ENCODE measurements at places on chromosomes 16 and 17.
A peak's percentile ranks its signal among the peaks of the same experiment; 100 is the strongest.

DNA sequence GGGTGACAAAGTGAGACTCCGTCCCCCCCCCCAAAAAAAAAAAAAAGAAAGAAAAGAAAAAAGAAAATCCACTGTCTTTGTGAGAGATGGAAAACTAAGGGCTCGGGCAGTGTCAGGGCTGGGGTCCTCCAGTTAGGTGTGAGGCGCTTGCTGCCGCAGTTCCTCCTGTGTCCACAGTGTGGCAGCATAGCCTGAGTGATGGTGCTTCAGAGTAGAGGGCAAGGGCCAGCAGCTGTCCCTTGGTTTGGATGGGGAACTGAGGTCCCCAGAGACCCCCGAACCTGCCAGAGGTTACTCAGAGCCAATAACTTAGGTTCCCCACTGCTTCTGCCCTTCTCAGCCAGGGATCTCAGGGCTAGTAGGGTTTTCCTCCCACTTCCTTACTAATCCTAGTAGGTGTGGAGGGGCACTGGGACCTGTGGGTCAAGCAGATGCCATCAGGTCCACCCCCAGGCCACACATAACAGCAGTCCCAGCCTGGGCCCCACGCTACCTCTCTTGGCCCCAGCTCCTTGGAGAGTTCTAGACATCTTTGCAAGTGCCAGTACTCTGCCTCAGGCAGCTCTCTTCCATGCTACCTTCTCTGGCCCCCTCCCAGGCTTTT is 7.9 kb upstream of the LLGL1 start:
- DNase-seq, result peak; percentile 39

DNA sequence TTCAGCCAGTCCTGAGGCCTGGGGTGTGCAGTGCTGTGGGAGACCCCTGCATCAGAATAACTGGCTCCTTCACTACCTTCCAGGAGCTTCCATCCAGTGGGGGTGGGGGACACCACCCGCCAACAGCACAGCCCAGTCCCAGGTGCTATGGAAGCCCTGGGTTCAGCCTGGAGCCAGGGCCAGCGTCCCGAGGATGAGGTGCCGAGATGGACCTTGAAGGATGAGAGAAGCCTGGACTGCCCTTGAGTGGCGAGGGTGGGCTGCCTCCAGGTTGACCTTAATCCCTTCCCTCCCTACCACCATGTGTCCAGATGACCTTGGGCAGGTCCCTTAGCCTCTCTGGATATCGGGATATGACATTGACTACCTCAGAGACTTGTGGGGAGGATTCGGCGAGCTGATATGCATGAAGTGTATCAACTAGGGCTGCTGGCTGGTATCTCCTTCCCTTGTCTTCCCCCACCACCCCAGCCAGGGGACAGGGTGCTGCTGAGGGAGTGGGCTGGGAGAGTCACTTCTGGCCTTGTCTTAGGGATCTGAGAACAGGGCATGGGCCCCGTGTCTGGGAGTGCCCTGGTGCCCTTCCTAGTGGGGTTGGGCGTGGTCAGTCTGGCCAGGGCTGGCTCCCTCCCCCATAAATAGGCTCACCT is 14.2 kb upstream of the LASP1NB start:
- DNase-seq, result no peak

GRCh38 chr17:41667280-41668041 is 21.2 kb upstream of the EIF1 start:
- no peak for DNase-seq

DNA sequence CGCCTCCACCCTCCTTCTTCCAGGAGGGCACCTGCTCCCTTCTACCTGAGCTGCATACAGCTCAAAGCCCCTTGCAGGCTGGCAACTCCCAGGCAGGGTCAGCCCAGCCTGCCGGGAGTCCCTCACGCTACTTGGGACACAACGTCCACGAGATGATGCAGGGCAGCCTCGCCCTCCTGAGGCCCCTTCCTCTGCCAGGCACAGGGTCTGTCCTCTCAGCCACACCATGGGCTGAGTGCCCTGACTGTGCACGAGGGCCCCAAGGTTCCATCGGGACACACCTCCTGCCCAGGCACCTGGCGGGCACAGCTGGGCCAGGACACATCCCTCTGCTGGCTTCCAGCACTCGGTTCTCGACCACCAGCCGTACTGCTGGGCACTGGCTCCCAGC is 30.9 kb upstream of the ZC3H18 start:
- no peak for DNase-seq

- DNase-seq, result peak; percentile 90
Observed at GRCh38 chr17:73720187-73720834, 76.1 kb upstream of the SDK2 start.

- peak; percentile 69 for DNase-seq
Observed at GRCh38 chr16:85718682-85719081, 29.9 kb upstream of the GINS2 start.

- no peak for DNase-seq
Observed at GRCh38 chr17:64209983-64210382, 53.1 kb downstream of the TEX2 start.

GRCh38 chr17:21381076-21381706 is 5.0 kb downstream of the KCNJ12 start:
- DNase-seq, result peak; percentile 74

DNA sequence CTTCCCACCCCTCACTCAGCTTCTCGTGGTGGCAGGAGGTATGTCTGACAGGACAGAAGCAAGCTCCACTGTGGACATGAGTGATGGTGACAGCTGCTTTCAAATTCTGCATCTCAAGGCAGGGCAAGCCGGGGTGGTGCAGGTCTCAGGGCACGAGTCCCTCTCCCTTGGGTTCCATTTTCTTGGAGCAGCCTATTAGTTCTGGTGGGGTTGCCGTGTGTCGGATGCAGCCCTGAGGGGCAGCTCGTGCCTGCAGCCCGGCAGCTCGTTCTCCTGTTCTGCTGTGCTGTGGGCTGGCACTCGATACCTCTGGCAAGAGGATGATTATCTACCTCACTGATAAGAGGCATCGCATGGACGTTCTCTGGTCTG is 16.5 kb upstream of the CLEC18C start:
- no peak for DNase-seq

DNA sequence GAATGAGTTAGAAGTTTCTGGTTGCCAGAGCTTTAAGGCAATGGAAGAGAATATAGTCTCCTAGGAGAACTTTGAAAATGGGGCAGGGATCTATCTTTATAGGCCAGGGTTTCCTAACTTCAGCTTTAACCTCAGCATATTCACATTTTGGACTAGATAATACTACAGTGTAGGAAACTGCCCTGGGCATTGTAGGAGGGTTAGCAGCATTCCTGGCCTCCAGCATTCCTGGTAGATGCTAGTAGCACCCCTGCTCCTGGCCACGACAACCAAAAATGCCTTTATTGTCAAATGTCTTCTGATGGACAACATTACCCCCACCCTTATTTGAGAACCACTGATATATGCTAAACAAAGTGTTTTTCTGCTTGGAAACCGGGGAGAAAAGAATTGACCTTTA is 27.8 kb upstream of the MYO18A start:
- DNase-seq, result no peak

- no peak for DNase-seq
Observed at GRCh38 chr17:40347319-40348135, 17.0 kb downstream of the GJD3 start.

- DNase-seq, result no peak
Observed at GRCh38 chr16:27792486-27793248, 242.7 kb downstream of the KATNIP start.

GRCh38 chr16:1057252-1057932 is 15.2 kb upstream of the SSTR5 start:
- no peak for DNase-seq

- no peak for DNase-seq
Observed at GRCh38 chr17:3772764-3773163, 28.2 kb downstream of the ITGAE start.

DNA sequence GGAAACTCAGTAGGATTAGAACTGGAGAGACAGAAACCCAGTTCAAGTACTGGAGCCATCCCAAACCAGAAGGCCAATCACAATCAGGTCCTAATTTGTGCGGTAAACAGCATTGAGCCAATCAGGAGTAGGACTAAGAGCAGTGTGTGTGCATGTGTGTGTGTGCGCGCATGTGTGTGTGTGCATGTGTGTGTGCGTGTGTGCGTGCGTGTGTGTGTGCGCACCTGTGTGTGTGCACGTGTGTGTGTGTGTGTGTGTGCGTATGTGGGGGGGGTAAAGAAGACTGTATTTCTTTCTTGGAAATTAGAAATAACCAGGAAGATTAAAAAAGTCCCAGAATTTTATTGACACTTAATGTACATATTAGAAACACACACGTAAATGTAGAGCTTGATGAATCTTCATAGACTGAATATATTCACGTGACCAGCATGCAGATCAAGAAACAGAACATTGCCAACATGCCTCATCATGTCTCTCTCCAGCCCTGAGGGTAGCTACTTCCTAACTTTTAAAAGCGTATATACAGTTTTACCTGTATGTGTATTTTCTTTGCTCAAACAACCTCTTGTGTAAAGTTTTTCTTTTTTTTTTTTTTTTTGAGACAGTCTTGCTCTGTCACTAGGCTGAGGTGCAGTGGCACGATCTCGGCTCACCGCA is 919 bp upstream of the DHRS7C start:
- no peak for DNase-seq

DNA sequence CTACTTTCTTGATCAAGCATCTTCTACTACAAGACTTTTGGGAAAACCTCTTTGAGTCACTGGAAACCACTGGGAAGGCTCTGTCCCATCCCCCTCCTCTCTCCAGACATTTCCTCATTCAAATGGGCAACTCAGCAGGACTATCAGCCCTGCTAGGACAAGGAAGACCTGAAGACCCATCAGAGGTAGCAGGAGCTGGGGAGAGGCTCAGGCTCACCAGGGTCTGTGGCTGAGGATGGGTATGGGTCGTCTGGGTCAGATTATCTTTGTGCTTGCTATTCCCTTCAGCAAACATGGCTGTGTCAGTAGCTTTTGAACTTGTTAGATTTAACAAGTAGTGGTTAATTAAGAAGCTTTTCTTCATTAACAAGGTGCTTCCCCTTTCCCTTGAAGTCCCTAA is 15.0 kb upstream of the NF1 start:
- no peak for DNase-seq

GRCh38 chr17:20244671-20245070 is 222.7 kb downstream of the LGALS9B start:
- no peak for DNase-seq

GRCh38 chr17:42937712-42938596 is 26.3 kb downstream of the AARSD1 start:
- peak; percentile 61 for DNase-seq

DNA sequence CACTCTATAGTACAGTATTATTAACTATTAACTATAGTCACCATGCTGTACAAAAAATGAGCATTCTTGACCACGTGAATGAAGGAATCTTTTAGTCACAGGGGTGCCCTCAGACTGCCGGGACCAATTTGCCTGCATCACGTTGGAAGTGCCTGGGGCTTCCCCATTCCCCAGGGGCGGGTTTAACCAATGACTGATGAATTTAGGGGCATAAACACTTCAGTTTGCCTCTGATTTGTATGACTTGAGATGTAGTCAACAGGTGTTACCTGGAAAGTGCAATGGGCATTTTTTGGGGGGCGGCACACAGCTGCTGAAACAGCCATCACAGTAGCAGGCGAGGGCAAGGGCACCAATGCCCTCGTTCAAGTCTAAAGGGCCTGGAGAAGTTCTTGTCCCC is 8.7 kb upstream of the PYY start:
- DNase-seq, result no peak

- DNase-seq, result no peak
Observed at GRCh38 chr16:88365244-88365865, 17.4 kb upstream of the ZNF469 start.

DNA sequence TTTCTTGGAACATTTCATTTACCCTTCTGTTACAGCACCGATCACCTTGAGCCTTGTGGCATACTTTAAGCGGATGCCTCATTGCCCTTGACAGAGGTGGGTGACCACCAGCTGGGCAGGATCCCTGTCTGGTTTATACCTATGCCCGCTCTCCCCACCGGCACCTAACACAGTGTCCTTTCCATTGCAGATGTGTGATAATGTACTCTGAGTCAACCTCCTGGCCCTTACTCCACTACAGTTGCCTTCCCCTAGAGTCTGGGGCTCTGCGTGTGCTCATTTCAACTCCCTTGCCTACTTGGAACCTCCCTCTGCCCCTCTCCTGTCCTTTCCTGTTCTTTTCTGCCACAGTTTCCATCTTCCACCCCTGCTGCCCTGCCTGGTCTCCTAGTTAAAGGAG is 60.2 kb upstream of the MED13 start:
- DNase-seq, result no peak

GRCh38 chr17:83108709-83109108 is 29.3 kb downstream of the METRNL start:
- no peak for DNase-seq

DNA sequence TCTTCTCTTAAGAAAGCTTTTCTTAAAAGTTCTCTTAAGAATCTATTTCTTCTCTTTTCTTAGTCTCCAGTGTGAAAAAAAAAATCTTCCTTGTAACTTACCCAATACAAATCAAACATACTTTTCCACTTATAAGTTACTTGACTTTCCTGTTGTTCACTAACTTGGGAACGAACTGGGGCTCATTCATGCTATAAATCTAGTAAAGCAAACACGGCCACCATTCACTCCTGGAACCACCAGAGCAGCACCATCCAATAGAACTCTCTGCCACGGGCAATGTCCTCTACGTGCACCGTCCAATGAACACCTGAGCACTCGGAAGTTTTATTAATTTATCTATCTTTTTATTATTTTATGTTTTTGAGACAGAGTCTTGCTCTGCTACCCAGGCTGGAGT is 20.8 kb downstream of the SRP68 start:
- DNase-seq, result no peak

GRCh38 chr17:82984751-82985427 is 94.5 kb upstream of the METRNL start:
- no peak for DNase-seq

- no peak for DNase-seq
Observed at GRCh38 chr17:17028059-17028877, 14.0 kb upstream of the MPRIP start.

- DNase-seq, result no peak
Observed at GRCh38 chr17:65892912-65893377, 299.0 kb downstream of the CEP112 start.

- DNase-seq, result no peak
Observed at GRCh38 chr16:10196999-10197398, 14.8 kb upstream of the GRIN2A start.

DNA sequence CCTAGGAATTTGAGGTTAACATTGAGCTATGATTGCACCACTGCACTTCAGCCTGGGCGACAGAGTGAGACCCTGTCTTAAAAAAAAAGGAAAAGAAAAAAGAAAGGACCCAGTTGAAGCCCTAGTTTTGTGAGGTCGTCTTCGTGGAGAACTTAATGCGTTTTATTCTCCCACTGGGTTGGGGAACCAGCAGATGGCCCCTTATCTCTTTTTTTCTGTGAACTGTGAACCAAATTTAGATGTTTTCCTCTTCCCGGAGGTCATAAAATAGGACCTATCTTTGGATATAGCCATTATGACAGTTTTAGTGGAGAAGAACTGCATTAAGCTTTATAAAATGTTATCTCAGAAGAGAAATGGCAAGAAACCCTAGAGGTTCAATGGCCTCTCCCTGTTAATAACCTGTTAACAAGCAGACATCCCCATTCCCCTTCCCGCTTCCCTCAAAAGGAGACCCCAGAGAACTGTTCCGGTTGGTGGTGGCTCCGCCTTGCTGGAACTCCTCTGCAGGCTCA is 23.5 kb downstream of the KIAA0513 start:
- DNase-seq, result no peak

GRCh38 chr17:20121359-20122253 is 112.4 kb downstream of the SPECC1 start:
- DNase-seq, result peak; percentile 78

- no peak for DNase-seq
Observed at GRCh38 chr17:70123193-70123592, 46.1 kb upstream of the KCNJ2 start.
